C1 segment of cervical spinal cord (tissue), 14 donors: ENCODE measurements at places on chromosomes 6 and 20.

DNA sequence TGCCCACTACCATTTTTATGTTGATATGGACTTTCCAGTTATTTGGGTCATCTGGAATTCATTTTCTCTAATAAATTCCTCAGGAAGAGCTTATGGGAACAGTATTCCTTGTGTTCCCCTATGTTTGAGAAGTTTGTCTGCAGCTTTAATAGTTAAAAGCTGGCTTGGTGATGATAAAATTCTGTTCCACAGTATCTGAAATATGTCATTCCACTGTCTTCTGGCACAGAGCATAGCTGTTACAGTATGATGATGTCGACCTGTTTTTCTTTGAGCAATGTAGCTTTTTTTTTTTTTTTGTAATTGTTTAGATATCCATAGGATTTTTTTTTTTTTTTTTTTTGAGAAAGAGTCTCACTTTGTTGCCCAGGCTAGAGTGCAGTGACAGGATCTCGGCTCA is 43.2 kb downstream of the NCOA3 start:
- DNase-seq, result no peak

DNA sequence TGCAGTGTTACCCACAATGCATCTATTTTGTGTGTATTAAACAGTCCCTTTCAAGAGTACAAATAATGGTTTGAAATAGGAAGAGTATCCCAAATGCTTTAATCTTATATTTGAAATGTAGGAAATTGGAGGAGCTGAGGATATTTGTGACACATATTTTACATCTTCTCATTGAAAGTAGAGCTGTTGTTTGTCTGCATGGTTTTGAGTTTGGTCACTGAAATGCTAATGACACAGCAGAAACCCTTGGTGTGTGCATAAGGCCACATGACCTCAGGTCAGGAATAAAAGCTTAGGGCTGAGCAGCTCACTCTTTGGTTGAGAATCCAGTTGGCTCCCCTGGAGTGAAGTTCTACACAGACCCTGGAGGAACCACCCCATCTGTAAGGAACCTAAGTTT is 49.8 kb downstream of the TPD52L1 start:
- DNase-seq, result no peak

DNA sequence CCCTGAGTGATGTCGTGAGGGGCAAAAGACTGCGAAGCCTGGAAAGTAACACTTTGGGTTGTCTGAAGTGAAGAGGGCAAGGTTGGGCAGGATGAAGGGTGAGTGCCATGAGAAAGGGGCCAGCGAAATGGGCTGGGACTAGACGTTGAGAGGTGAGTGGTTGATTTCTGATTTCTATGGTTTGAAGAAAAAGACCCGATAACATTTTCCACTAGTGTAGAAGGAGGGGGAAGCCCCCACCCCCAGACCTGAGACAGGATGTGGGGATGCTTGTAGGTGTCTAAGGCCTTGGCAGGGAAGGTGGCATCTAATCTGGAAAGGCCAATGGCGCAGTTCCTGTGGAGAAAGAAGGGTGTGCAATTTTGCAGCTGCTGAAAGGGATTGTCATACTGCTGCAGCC is 25.3 kb upstream of the KIF3B start:
- DNase-seq, result no peak

GRCh38 chr6:22925304-22925835 is 356.0 kb downstream of the HDGFL1 start:
- no peak for DNase-seq

DNA sequence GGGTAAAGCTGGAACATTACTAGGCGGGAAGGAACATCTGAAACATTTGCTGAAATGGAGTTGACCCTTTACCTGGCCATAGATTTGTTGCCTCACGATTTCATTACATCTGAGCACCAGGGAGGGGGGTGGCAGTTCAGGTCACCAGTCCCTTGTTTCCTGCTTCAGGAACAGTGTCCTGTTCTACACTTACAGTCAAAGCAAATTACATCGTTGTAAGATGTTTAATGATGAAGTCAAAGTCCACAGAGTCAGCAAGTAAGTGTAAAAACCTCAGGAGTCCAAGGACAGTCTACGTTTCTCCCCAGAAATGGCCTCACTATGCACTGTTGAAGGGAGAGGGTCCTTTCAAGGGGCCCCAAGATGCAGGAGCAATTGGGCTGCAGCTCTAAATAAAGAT is 8.9 kb upstream of the MICB start:
- DNase-seq, result no peak

- DNase-seq, result no peak
These were observed 534.0 kb downstream of the PKHD1 start for GRCh38 chr6:51553246-51554015.

DNA sequence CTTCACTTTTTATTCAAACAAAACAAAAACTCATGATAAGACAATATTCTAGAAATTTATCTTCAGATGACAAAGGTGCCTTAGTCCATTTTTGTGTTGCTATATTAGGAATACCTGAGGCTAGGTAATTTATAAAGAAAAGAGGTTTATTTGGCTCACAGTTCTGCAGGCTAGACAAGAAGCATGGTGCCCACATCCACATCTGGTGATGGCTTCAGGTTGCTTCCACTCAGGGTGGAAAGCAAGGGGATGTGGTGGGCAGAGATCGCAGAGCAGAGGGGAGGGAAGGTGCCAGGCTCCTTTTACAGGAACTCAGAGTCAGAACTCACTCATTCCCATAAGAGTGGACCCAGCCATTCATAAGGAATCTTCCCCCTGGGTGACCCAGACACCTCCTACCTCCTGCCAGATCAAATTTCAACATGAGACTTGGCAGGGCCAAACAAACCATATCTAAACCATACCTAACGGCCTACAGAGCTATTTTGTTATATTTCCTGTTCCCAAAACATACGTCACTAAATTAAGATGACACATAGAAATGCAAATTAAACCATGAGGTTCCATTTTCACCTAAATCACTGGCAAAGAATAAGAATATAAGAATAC is 26.4 kb downstream of the ABHD12 start:
- DNase-seq, result no peak

DNA sequence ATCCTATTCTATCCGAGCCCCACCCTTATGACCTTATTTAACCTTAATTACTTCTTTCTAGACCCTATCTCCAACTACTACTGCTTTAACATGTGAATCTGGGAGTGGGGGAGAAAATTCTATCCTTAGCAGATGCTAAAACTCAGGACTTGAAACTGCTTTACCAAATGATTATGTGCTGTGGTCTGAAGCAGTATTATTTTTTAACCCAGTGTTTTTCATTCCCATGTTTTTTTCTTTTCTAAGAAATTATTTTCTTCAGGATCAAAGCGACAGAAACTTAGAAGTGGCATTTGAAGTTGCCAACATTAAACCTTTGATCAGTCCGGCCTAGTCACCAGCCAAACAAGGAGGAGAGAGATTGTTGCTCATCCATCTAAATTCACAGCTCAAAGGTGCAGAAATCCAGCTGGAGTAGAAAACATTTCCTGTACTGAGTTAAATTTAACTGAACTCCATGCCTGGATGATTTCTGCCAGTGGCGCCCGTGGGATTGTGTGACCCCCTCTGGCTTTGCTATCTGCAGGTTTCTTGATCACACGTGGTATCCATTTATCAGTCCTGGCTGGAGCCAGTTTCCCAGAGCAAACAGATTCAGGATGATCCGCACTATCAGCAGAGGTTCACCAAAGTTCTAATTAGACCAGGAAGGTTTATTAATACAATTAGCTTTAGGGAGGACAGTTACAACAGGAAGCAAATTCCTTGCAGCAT is 300.5 kb downstream of the PLCB1 start:
- no peak for DNase-seq

GRCh38 chr6:111691345-111692225 is 85.9 kb upstream of the TRAF3IP2 start:
- no peak for DNase-seq

DNA sequence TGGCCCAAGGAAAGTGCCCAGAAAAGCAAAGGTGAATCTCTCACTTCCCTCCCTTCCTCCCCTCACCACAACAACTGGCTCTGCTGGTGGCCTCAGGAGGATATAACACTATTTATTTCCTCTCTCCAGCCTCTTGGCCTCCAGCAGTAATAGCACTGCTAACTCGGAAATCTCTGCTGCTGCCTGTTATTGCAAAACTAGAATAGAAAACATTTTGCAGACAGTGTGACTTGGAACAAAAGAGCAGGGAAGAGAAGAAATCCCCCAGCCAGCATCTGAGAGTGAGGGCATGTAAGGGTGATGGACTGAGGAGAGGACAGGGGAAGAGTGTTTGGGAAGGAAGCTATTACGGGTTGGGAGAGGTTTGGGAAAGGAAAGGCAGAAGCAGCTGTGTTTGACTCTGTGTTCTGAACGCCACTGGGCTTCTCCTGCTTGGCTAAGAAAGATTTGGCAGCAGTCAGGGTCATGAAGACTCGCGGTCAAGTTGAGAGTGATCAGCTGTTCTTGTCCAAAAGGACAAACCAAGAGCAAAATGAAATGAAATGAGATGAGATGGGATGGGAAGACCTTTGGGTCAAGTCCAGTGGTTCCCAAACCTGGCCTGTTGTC is 81.0 kb upstream of the SNX9 start:
- DNase-seq, result no peak

DNA sequence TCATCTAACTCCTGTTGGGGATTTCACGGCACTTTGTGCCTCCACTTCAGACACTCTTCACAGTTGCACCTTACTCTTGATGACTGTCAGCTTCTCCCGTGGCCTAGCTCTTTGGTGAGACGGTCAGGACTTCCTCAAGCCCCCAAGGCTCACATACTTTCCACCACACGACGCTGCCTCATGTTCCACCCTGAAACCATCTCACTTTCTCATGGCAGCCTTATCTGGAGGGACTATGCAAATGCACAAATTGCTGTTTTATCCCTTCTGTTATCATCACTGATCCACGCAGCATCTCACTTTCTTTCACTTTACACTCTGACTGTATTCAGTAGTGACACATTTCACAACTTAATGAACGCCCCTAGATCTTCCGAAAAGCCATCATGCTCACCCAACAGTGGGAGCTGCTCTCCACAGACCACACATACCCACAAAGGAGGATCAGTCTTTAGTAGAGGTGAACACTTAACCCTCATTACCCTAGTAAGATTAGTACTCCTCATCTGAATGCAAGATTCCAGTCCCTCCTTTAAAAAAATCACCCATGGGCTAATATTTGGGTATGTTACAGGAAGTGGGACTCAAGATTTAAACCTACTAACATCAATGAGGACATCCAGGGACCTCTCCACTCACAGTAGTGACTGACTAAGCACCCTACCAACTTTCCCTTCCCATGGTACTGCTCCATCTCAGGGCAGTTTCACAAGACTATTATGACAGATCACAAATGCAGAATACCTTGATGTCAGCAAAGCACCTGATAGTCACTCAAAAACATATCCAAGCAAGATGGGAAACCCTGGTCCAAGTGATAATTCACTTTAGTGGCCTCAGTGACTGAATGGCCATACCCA is 35.4 kb downstream of the FYN start:
- DNase-seq, result no peak
